ENCODE measurements at places on chromosomes 3 and 15.

- DNase-seq = peak; percentile 72
These were observed 5.3 kb downstream of the CLK3 start for GRCh38 chr15:74620636-74621545.

DNA sequence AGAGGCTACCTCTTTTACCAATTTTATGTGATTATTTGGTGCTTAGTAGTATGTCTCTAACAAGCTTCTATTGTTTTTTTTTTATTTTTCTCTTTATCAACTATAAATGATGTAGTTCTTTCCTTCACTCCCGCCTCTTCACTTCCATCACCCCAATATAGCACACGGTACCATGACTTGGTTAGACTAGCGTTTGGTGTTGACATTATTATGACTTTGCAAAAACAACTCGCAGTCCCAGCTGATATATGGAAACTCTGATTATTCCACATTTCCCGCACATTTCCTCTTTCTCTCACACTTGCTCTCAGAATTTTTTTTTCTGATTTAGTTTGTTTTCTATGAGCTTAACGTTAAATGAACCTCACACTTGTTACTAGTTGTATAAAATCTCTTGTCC lies 162.2 kb downstream of the GREM1 start:
- DNase-seq = no peak

DNA sequence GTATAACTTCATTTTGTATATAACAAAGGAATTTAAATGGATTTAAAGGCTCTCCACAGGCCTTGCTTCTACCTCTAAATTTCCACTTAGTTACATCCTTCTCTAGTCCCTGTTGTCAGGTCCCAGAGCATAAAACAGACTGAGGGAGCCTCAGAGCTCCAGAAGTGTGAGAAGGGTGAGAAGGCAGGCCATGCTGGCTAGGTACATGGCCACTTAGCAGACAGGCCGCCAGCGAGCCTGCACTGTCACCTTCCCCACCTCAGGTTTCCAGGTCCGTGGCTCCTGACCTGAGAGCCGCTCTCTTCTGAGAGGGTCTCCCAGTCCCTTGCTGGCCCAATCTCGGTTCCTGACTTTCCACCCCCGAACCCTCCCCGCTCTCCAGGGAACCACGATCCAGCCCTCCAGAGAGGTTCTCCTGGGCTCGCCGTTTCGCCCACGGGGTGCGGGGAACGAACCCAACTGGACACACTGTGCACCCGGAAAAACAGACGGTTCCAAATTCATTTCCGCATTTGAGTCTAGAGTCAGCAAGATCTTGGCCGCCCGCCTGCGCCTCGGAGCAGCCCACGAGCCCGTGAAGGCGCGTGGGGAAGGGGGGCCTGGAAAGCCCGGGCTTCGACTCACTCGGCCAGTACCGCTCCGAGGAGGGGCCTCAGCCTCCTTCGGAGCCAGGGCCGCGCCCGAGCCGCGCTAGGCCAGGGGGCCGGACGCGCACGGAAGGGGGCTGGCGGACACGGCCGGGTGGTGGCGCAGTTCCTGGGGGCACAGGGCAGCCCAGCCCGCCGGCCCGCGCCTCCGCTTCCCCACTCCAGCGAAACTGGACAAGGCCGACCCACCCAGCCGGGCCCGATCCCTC lies 16.7 kb upstream of the SOX2 start:
- DNase-seq = peak; percentile 15

DNA sequence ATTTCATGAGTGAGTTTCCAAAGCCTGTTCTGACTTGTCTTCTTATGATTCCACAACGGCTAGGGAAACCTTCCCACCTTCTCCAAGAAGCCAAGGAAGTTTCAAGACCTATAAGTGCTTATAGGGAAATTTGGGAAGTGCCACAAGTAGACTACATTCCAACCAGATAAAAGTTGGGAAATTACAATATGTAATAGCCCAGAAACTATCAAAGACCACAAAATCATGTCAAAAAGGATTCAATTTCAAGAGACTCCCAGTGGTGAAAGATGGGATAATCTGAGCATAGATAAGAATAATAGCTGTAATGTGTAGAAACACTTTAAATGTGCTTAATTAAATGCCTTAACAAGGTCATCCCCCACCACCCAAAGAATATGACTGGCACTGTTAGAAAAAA lies 169.2 kb upstream of the SLC2A2 start:
- DNase-seq = peak; percentile 79

- DNase-seq = no peak
These were observed 223.3 kb downstream of the RAP2B start for GRCh38 chr3:153385343-153385742.

DNA sequence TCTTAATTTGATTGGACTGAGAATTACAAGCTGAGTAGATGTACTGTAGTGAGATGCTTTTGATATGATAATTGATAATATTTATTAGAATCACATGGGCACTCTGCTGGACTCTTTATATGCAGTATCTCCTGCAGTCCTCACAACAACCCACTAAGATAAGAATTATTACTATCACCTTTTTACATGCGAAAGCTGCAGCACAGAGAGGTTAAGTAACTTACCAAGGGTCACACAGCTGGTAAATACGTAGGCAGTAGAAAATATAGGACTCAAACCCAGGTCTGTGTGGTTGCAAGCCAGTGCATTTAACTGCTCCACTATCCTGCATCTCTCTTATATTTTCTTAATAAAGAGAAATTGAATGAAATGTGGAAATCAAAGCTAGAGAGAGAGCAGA lies 392.8 kb upstream of the RORA start:
- no peak for DNase-seq

- DNase-seq = no peak
These were observed 3.7 kb downstream of the ATP2B2 start for GRCh38 chr3:10501664-10502052.

DNA sequence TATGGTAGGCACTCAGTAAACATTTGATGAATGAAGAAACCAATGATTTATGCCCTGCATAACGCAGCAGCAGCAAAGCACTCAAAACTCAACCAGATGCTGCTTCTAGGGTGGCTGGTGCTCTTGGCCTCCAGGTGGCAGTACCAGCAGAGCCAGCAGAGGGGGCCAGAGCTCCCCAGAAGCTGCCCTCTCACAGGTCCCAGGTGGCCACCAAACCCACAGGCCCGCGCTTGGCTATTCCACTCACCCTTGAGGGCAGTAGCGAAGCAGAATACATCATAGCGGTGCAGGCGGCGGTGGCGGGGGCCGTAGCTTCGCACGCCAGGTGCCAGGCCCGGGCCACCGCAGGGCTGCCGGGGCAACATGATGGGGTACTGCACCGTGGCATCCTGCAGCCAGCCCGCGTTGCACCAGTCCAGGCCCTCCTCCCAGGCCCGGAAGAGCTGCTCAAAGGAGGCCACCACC lies 16.6 kb downstream of the HAPLN3 start:
- peak; percentile 32 for DNase-seq

GRCh38 chr3:71360764-71361163 lies 222.8 kb downstream of the FOXP1 start:
- no peak for DNase-seq

DNA sequence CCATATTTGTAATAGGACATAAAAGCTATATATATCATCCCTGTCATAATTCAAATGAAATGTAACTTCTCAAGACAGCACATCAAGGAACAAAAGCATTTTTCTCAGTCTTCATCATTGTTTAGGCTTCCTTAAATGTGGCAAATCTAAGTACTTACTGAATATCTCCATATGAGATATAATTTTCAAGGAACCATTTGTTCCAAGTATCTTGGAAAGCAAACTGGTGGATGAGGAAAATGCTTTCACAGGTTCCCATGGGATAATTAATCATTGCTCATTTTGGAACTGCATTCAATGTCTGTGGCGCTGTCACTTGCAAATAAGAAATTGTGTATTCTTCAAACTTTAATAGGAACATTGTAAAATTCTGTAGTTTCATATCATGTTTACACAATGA lies 52.6 kb upstream of the ZNF385D start:
- no peak for DNase-seq

DNA sequence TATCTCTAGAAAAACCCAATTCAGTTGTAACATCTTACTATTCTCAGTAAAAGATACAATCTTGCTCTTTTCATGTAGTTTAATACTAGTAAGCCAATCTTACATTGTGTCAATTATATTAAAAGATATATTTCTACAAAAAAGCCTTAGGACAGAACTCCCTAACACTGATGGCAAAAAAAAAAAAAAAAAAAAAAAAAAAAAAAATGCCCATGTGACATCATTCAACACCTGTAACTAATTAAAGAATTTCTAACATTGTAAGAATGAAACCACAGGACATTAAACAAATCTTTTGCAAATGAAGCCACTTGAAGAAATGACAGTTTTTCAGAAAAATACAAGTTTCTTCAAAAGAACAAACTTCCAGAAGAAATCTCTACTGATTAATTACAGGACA lies 119.8 kb downstream of the SUCLG2 start:
- DNase-seq = no peak

- peak; percentile 14 for DNase-seq
These were observed 646.0 kb downstream of the TUSC7 start for GRCh38 chr3:117355566-117355965.

- no peak for DNase-seq
These were observed 722.9 kb upstream of the CFAP20DC start for GRCh38 chr3:59772416-59773408.

GRCh38 chr3:2992534-2992933 lies 117.6 kb downstream of the IL5RA start:
- no peak for DNase-seq

- DNase-seq = no peak
These were observed 90.1 kb downstream of the FNDC3B start for GRCh38 chr3:172129498-172129849.

DNA sequence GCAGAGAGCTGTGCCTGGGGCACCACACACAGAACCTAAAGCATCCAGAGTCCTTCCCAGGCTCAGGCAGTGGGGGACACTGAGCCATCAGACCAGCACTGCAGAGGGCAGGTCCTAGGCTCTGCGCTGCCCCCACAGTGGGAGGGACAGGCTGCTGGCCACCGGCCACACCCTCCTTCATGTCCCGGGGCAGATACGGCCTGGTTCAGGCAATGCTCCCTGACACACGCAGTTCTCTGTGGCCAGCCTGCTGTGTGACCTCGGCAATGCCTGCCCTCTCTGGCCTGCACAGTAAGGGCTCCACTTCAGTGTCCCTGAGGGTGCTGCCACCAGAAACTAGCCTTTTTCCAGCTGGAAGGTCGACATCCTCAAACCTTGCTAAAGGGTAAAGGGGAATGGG lies 12.4 kb downstream of the LINGO1 start:
- no peak for DNase-seq

DNA sequence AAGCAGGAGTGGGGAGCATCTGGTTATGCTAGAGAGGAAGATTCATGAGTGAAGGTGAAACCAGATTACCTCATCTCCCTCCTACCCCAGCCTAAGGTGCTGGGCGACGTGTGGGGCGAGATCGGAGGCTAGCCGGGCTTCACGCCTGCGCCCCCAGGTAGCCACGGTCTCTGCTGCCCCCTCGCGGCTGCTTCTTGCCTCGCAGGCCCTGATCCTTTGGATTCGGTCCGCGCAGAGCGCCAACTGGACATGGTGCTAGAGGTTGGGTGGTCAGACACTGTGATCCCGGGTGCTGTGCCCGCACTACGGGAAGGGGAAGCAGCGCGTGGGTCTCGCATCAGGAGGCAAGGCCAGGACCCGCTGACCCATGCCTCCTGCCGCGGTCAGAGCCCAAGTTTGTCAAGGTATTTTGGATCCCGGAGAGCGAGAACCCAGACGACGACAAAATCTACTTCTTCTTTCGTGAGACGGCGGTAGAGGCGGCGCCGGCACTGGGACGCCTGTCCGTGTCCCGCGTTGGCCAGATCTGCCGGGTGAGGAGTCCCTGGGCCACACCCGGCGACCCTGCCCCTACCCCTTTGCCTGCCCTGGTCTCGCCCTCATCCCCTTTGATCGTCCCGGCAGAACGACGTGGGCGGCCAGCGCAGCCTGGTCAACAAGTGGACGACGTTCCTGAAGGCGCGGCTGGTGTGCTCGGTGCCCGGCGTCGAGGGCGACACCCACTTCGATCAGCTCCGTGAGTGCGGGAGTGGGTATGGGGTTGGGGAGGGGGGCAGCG lies 4.2 kb downstream of the SEMA3B start:
- peak; percentile 62 for DNase-seq

- DNase-seq = peak; percentile 70
These were observed 2.8 kb downstream of the MAP4 start for GRCh38 chr3:48013288-48013980.

- peak; percentile 36 for DNase-seq
These were observed 4.1 kb downstream of the UBE2E1 start for GRCh38 chr3:23809840-23810342.

- DNase-seq = no peak
These were observed 52.3 kb downstream of the PTPRG start for GRCh38 chr3:61613666-61614065.

DNA sequence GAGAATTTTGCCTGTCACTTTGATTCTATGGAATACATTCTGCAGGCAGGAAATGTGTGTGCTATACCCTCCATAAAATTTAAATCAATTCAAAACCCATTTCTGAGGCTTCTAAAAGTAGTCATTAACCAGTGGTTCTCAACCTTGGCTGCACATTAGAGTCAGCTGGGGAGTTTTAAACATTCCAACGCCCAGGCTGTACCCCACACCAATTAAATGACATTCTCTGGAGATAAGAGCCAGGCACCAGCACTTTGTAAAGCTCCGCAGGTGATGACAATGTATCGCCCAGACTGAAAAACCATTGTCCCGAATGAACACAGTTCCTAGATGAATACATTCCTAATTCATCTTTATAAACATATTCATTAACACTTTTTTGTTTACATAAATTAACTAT lies 110.6 kb upstream of the MB21D2 start:
- DNase-seq = no peak

Measured in bronchial epithelial cell (primary cell).